ENCODE measurements at places on chromosomes 4 and X.

DNA sequence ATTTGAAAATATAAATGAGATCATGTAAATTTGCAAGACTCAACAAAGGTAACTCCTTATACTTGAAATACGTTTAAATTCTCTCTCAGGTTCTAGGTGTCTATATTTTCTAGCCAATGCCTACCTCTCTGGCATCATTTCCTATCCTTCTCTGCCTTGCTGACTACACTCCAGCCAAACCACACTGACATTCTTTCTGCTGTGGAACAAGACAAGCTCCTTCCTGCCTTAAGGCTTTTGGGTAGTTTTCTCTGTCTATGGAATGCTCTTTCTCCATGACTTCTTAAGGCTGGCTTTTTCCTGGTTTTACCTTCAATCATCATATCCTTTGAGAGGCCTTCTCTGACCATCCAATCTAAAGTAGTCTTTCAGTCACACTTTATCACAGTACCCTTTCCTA lies 201.0 kb downstream of the SPRY1 start:
- DNase-seq: no peak

DNA sequence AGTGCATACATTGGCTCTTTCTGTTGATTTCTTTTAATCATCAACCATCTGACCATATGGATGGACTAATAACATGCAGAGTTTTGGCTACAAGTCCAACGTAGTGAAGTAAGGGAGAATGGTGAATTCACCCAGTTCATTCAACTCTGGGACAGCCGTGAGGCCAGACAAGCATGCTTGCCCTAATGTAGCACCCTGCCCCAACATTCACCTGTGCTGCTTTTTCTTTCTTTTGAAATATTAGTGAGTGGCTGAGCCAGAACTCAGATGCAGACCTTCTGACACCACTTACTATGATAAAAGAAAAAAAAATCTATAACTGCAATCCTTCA lies 17.5 kb downstream of the ARSJ start:
- DNase-seq: no peak

- no peak for DNase-seq
These were observed 49.0 kb upstream of the TRPC3 start for GRCh38 chr4:122000849-122001248.

DNA sequence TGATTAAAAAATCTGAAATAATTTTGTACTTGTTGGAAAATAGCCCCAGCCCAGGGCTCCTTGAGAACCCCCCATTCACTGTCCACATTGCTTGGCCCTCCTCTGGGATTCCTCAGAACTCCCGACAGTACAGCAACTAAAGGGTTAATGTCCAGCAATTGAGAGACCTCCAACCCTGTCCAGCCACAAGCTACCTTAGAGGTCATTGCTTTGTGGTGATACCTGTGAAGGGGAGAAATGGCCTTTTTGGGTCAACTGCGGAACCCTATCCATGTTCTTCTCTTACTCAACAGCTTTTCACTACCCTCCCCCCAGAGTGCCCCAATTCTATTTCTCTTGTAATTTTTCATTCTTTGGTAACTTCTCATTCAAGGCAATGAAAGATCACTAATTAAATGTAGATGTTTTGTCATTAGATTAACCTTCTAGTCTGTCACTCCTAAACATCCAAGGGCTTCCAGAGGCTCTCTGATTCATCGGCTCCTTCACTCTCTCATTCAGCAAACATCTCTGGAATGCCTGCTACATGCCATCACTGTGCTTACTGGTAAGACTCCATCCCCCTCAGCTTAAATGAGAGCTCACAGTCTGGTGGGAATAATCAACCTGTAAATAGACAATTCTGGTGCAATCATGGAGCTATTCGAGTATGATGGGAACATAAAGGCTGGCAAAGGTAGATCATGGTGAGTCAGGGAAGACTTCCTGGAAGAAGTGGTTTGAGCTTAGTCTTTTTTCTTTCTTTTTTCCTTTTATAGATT lies 241.4 kb upstream of the PGRMC2 start:
- no peak for DNase-seq

GRCh38 chr4:123599920-123600810 lies 203.6 kb downstream of the SPRY1 start:
- peak; percentile 45 for DNase-seq

DNA sequence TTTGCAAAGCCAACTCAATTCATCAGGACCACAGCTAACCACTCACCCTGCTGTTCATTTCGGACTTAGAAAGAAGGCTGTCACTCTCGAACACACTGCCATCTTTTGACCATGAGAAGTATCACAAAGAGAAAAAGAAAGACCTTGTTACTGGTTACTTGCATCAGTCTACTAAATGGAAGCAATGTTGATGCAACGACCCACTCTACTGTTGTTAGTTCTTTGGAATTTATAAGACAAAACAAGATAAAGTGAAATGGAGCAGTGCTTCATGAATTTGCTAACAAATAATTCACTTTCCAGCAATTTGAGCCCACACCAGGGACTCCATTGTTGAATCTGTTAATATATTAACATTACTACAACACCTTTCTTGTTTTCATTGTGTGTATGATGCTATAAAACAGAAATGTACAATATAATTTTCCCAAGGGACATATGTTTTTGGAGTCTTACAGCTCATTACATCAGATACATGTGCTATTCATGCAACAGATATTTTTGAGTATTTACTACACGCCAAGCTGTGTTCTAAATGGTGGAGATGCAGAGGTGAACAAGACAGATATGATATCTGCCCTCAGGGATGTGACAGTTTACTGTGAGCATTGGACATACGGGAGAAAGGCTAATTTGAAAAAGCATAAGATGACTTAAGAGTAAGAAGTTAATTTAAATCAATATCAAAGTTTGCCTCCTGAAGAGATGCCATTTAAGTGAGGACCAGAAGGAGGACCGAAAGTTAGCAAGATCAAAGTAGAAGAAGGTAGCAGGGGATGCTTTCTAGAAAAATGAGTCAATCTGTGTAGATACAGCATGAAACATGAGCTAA lies 87.2 kb downstream of the AREG start:
- no peak for DNase-seq

- DNase-seq: no peak
These were observed 129.9 kb downstream of the SPRY1 start for GRCh38 chr4:123526511-123526910.

- no peak for DNase-seq
These were observed 182.0 kb downstream of the THOC2 start for GRCh38 chrX:123550829-123551228.

- DNase-seq: no peak
These were observed 55.1 kb downstream of the FAM13A start for GRCh38 chr4:89001647-89002445.

DNA sequence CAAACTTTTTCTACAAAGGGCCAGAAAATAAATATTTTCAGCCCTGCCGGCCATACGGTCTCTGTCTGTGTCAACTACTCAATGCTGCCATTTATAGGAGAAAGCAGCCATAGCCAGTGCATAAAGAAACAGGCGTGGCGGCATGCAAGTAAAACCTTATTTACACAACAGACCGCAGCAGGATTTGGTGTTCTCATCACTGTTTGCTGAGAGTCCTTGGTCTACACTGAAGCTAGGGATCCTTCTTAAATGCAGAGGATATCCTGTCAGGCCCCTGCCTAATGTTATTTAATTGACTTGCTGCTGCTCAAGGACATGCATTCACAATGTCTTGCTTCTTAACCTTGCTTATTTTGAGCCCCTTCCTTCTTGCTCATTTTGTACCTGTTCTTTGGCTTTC lies 54.7 kb downstream of the CPE start:
- DNase-seq: no peak

DNA sequence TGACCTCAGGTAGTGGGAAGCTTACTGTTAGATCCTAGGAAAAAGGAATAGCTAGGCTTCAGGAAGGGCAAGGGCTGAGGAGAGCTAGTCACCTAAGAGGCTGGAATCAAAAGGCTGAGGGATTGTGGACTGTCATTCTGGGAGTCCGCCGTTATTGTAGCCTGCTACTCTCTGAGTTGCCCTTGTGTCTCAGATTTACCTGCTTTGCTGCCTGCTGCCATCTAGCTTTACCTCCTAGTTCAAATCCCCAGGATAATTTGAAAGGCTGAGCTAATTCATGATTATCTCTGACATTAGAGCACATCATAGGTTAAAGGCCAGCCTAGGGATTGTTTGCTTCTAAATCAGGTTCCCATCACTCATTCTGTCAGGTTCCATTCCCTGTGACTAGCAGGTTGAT lies 120.2 kb downstream of the FHIP1A start:
- DNase-seq: no peak

- no peak for DNase-seq
These were observed 144.9 kb downstream of the CHIC2 start for GRCh38 chr4:53919535-53919934.

- no peak for DNase-seq
These were observed 26.8 kb upstream of the SOD3 start for GRCh38 chr4:24768604-24769003.

GRCh38 chr4:56342746-56343145 lies 44.5 kb downstream of the AASDH start:
- no peak for DNase-seq

GRCh38 chrX:21975812-21976211 lies 35.3 kb downstream of the SMS start:
- no peak for DNase-seq

DNA sequence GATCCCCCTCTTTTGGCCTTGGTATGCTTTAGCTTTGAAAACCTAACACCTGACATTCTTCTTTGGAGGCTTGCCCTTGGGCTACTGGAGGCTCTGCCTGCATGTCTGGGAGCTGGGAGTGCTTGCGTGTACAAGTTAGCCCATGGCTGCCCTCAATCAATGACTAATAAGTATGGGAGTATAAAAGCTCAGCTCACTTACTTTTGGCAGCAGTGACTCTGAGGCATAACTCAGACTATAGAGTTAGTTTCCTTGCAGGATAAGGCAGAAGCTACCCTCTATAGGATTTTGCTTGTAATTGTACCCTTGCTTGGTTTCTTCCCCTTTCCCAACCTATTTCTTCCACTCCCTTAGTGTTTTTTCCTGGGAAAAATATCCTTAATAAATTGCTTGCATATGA lies 247.9 kb downstream of the PPP1R2C start:
- DNase-seq: no peak

DNA sequence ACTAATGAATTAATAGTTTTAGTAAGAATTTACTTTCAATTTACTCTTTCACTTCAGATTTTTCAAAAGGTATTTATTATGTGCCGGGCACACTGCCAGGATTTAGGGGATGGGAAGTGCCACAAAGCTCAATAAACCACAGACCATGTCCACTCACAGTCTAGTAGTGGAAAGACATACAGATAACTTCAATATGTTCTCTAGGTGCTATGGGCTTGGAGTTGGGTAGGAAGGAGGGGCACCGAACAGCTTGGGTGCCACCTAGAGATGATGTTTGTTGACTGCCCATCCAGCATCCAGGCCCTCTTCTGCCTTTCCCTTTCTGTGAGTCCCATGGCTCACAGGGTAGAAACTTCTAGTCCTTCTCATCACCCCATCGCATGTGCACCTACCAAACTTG lies 17.8 kb downstream of the MFAP3L start:
- DNase-seq: no peak

- DNase-seq: no peak
These were observed 41.6 kb downstream of the MTM1 start for GRCh38 chrX:150610043-150610442.

DNA sequence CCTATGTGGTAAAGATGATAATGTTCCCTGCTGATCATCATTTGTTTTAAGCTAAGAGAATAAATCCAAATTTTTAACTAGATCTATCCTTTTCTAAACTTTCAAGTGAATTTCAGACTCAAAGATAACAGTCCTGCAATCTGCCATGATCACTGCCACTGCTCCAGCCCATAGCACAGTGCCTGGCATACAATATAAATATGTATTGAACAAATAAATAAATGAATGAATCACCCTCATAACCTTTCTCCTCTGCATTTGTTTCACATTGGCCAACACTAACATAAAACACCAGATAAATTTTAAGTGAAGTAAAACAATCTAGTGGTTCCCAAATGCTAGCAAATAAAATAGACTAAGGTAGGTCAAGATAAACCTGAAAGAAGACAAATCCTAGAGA lies 439.0 kb downstream of the GPM6A start:
- DNase-seq: no peak

- no peak for DNase-seq
These were observed 76.7 kb downstream of the LRBA start for GRCh38 chr4:150938417-150938816.

- no peak for DNase-seq
These were observed 531.8 kb downstream of the GLUD2 start for GRCh38 chrX:121579016-121579760.

- no peak for DNase-seq
These were observed 158.7 kb downstream of the SPRY1 start for GRCh38 chr4:123555233-123555806.

DNA sequence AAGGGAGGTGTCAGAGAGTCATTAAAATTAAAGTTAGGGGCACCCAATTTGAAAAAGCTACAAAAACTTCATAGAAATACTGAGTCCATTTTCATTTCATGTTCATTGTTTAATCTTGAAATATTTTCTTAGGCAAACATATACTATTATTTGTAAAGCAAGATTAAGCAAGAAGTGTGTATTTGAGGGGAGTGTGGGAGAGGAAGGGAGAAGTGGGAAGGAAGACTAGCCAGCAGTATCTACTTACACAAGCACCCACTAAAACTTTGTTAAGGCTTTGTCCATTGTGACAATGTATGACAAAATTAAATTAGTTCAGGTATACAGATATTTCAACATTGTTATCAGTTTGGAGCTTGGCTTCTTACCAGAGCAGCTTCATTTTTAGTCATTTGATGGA lies 222.9 kb downstream of the ARHGAP24 start:
- no peak for DNase-seq

DNA sequence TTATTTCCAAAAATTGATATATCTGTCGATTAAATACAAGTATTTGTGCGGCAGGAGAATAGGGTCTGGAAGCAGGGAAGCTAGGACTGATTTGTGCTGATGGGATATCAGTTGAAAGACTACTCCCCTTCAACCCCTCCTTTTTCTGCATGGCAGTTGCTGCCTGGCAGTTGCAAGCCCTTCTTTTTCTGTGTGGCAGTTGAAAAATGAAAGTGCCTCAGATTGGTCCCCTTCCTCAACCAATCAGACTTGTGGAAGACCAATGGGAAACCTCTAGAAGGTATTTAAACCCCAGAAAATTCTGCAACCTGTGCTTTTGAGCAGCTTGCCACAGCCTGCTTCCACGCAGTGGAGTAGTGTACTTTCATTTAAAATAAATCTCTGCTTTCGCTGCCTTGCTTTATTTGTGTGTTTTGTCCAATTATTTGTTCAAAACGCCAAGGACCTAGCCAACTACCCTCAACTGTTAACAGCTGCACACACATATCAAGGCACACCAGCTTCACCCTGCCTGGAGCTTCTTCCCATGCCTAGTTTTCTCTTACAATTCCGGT lies 1.5 kb upstream of the TMA16 start:
- DNase-seq: no peak

All from CD8-positive, alpha-beta memory T cell (primary cell).